Mucosa of descending colon (tissue), 3 donors: ENCODE measurements at places on chromosomes 7 and 10. TPM values are rescaled to one million over a fixed set of nuclear protein-coding genes. Genes with fewer than 3 reads are reported as not detected.

The GNGT1 gene
- not detected for total RNA-seq

The MRC1 gene
- 48.4 TPM for total RNA-seq

The ABLIM1 gene
- 67.1 TPM for total RNA-seq

The SMIM30 gene
- total RNA-seq, result 26.9 TPM

The NYAP1 gene
- 0.23 TPM for total RNA-seq

DNA sequence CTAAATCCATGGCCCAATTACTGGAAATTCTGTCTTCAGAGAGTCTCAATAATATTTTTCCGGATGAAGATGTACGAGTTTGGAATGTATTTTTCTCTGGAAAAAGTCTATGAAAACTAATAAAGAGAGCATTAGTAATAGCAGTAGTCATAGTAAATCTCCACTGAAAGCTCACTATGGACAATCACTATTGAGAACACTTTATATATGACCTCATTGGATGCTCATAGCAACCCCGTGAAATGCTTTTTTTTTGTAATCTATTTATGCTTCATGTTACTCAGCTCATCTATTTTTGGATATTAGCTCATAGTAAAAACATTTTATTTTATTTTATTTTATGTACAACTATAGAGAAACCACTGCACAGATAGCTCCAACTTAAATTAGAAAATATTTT lies 94.3 kb upstream of the MYO3A start:
- no peak for DNase-seq

GRCh38 chr10:3766046-3766756 lies 18.8 kb downstream of the KLF6 start:
- DNase-seq, result no peak

GRCh38 chr10:14684354-14684753 lies 90.3 kb downstream of the FAM107B start:
- DNase-seq, result no peak

GRCh38 chr10:78894089-78894840 lies 174.5 kb upstream of the ZMIZ1 start:
- DNase-seq, result no peak

GRCh38 chr10:122342293-122343134 lies 32.0 kb upstream of the PLEKHA1 start:
- DNase-seq, result no peak

DNA sequence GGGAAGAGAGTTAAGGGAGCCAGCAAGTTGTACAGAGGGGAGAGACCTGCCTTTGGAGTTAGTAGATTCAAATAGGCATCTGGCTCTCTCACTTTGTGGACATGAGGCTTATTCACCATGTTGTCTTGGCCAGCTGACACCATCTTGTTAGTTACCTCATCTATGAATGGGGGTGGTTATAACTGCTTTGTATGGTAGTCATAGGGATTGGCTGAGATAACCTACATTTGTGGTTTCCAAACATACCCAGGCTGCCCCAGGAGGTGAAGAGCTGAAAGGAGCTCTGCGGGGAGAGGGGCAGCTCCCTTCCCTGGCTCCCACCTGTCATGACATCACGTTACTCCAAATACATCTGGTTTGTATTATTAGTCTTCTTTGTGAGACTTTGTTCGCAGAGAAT lies 393.3 kb upstream of the AUTS2 start:
- no peak for DNase-seq
